Activated CD4-positive, alpha-beta T cell treated with anti-CD3 and anti-CD28 coated beads, Interleukin-2, Interleukin-6, amounts not matched to agents 100 ng/mL and 50 ng/mL, durations not matched to agents 16 hours and 8 hours (primary cell): ENCODE measurements at places on chromosomes 12 and 14.

- no peak for DNase-seq
These were observed at the start of gene HOXC6 for GRCh38 chr12:54028314-54029201. TSS of gene HOXC6 (plus strand) at chr12:54028440. CDS start at chr12:54028522, 82 bp downstream.

DNA sequence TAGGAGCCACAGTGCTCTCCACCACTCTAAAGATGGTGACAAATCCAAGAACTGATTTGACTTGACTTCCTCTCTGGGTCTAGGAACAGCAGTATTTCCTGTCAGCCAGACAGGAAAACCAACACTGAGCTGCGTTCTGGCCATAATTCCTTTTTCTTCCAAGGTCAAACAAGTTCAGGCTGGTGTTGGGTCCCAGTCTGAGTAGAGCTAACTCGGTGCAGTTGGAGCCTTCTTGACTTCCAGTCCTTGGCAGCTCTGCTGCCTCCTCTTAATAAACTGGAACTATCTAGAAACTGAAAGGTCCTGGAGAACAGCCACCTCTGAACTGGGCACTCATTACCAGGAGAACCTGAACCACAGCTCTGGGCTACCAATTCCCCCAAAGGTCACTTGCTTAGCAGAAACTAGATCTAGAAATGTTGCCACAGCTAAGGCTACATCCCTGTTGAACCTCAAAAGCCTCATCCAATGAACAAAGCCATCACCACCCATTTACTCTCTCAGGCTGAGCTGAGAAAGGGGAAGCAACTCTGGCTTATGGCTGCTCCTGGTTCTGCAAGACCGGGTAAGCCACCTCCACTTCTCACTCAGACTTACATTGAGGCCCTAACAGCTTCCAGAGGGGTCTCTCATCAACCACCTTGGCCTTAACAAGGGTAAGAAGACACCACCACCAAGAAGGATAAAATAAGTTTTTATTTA is 27.7 kb downstream of the MAX start:
- no peak for DNase-seq

GRCh38 chr12:47903151-47903611 is 1.6 kb downstream of the VDR start:
- peak; percentile 54 for DNase-seq

DNA sequence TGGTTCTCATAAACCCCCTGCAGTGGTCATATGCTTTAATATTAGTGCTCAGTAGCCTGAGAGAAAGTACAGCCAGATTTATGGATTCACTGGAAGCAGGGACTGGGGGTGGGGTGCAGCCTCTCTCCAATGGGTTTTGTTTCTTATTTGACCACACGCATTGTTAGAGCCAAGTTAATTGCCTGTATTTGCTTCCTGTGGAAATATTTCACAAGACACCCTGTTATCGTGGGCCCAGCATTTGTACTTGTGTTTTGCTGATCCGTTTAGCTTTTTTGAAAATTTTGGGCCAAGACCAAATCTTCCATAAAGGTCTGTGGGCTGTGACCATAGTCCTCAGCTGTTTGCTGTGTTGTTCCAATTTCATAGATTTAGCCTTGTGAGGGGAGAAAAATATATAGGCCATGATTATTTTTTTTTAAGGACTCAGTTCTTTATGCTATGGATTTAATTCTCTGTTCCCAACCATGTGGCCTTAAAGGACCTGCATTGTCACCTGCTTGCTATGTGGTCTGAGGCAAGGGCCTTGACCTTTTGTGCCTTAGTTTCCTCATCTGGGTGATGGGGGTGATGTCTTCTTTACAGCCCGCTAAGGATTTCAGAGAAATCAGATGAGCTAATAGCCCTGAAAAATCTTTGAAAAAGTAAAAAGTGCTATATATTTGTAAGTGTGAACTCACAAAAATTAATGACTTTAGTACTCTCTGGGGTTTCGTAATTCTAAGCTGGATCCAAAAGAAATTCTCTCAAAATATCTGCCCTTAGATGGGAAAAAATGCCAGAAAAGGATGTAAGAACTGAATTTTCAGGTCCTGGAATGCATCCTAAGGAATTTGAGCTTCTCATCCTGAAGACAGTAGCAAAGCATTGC is 370.2 kb downstream of the DPF3 start:
- no peak for DNase-seq

DNA sequence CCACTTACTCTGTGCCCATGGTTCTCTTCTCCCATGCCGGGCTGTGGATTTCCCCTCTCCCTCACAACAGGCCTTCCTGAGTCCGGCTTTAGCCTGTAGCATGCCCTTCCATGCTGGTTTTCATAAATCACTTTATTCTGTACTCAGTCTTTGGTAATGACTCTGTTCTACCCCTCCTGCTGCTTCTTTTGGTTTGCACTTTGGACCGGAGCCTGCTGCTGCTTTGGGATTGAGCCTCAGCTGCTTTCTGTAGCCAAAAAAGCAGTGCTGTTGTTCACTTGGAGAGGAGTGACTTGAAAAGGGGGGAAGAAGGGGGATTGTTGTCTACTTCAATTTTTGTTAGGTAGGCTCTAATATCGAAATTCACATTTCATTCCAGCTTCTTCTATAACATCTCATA is 8.5 kb upstream of the SLC6A13 start:
- DNase-seq: no peak

GRCh38 chr12:58703866-58704265 is 216.4 kb downstream of the LRIG3 start:
- no peak for DNase-seq

GRCh38 chr12:52232203-52232673 is 805 bp upstream of the KRT7 start:
- no peak for DNase-seq

- no peak for DNase-seq
These were observed 3.5 kb downstream of the SLC7A7 start for GRCh38 chr14:22811722-22812121.

GRCh38 chr12:48142818-48143674 is 14.3 kb downstream of the ASB8 start:
- DNase-seq: no peak
